Stimulated activated CD4-positive, alpha-beta T cell treated with anti-CD3 and anti-CD28 coated beads, Interleukin-1b, Interleukin-23, amount 100 ng/mL, for 24 hours (primary cell): ENCODE measurements at places on chromosomes 7 and 10.

GRCh38 chr7:149836434-149836833, 1.7 kb upstream of the ZNF862 start:
- DNase-seq: no peak

- no peak for DNase-seq
Observed at GRCh38 chr7:82384051-82384464, 59.5 kb downstream of the CACNA2D1 start.

DNA sequence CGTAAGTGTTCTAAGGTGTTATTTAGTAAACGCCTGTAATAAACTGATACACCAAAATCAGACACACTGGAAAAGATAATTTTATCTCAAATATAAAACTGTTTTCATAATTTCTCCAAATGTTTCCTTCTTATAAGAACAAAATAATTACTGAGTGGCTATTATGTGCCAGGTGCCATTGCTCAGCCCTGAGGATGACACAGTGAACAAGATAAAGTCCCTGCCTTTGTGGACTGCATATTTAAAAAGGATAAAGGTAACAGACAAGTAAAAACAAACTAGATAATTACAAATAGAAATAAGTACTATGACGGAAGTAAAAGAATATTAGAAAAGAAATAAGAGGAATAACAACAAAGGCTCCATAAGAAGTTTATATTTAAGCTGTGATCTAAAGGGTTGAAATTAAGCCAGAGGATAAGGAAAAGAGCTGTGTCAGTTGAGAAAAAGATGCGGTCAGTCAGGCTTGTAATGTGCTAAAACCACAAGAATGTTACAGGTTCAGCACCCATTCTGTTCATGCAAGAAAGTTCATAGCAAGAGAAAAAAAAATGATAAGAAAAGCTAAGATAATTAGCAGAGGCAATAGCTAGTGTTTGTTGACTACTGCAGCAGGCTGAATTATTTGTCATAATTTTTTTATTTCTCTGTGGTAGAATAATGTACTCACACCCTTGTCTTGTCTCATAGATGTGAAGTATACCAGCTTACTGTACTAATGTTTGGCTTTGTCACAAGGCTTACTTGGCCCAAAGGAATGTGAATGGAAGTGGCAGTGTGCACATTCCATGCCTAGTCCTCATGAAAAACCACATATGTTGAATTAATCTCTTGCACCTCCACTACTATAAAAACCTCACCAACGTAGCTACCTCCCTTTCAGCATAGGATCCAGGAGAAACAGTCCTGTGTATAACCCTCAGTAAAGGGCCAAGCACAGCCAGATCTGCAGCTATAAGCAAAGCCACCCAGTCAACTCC, 75.1 kb downstream of the CRPPA start:
- no peak for DNase-seq

DNA sequence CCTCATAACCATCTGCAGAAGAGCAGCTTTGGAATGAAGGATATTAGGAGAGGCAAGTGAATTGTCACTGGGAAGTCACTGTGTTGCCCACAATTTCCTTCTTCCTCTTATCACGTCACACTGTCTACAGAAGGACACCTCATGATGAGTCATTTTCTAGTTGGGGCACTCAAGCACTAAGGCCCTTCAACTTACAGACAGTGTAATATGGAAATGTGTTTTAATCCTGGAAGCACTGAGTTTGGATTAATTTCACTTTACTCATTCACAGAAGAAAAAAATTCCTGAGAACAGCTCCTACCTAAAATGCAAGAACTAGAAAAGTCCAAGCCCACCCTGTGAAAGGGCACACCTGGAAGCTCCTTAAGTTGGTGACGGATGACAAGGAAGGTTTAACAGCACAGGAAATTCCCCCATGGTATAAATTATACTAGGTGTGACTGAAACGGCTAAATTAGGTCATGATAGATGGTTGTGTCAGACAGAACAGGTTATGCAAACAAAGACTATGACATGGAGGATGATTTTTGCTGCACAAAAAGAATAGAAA, 56.6 kb downstream of the PARD3 start:
- DNase-seq: no peak

DNA sequence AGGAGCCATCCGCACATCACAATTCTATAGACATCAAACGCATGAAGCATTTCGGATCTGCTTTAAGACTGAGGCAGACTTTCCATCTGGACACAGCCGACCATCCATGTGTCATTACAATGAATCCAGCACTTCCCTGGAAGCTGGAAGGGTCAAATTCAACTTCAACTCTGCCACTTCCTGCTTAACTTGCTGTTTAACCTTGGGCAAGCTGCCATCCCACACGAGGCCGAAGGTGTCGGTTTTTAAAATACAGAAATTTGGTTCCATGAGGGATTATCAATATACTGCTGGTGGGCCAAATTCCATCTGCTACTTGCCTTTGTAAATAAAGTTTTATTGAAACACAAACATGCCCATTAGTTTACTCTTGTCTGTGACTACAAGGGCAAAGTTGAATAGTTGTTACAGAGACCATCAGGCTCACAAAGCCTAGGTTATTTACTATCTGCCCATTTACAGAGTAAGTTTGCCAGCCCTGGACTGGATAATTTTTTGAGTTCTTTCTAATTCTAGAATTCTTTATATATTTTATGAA, 134.6 kb downstream of the FAM204A start:
- no peak for DNase-seq

DNA sequence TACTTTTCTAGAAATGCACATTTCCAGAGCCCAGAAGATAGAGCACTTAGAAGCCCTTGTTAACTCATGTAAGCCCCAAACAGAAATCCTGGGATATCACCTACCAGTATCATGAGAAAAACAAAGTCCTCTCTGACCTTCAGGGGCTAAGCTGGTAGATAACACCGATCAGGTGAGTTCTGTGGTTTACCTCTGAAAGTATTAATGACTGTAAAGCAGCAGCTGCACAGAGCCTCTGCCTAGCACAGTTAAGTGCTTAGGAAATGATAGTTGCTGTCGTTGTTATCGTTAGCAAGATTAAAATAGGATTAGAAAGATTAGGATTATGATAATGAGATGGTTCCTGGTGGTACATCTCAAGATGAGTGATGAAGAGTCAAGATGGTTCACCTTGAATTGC, 64.9 kb downstream of the PLXNA4 start:
- DNase-seq: no peak

DNA sequence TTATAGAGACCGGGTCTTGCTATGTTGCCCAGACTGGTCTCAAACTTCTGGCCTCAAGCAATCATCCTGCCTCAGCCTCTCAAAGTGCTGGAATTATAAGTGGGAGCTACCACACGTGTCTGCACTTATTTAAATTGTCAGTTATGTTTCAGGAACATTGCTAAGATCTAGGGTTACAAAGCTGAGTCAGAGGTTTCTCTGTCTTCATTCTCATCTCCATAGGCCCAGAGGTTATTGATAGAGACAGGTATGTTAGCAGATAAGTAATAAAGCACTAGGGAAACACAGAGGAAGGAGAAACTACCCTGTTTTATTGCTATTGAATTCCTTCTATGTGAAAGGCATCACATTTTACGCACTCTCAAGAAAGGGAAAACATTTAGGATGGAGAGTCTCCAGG, 214.1 kb downstream of the REEP3 start:
- DNase-seq: no peak

DNA sequence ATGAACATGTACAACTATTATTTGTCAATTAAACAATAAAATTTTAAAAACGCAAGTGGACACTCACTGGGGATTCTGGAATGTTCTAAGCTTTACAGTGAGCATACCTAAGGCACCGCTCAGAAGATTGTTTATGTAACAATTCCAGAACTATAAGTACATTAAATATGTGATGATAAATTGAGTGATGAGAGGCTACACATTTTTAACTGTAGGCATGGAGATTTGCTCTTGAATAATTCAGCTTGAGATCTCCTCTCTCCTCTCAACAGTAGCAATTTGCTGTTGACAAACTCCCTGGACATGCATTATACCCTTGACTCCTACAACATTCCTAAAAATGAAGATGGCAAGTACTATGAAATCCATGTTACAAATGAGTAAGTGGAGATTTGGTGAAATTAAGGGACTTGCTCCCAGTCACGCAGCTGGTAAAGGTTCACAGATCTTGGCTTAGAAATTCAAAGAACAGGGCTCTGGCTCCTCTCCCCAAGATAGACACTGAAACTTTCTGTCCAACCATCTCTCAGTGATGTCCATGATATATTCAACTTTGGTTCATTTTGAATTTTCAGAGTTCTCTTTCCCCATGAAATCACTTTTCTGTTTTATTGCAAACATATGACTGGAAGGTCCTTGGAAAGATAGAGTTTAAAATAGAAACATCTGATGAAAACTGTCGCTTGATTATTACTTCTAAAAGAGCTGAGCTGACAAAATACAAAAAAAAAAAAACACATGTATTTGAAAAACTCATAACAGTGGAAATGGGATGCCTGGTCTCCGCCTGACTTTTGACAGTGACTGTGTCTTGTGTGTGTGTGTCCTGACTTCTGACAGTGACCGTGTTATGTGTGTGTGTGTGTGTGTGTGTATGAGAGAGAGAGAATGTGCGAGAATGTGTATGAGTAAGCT, 488.3 kb downstream of the TNS3 start:
- no peak for DNase-seq

DNA sequence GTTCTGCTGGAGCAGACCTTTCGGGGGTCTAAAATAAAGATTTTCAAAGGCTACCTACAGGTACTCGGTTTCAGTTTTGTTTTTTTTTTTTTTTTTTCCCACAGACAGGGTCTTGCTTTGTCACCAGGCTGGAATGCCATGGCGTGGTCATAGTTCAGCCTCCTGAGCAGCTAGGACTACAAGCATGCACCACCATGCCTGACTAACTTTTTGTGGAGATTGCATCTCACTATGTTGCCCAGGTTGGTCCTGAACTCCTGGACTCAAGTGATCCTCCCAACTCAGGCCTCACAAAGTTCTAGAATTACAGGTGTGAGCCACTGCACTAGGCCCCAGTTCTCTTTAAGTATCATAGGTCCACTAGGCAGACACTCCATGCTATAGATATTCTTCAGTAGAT, 34.5 kb downstream of the BAMBI start:
- no peak for DNase-seq

DNA sequence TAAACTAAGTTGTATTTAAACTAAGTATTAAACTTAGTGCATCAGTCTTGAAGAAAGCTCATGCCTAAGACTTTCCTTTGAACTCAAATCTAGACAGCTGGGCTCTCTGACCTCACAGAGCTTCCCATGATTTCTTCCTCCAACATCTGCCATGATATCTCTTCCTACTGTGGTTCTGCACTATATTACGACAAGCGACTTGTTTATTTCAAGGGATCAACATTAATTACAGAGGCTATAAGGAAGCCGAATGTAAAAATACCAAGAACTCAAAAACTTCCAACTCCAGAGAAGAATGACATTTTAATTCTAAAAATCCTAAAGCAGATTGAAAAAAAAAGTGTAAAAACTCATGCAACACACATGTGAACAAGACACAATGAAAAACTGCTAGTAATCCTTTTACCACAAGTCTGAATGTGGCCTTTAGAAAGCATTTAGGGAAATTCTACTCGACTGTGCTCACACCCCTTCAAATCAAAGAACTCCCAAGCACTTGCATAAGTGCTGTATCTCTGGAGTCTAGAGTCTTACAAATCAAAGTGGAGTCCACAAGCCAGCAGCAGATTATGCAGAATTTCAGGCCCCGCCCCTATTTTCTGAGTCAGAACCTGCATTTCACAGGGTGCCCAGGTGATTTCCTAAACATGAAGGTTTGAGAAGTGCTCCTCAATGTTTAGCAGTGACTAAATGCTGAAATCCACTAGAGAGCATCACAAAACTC, 22.7 kb upstream of the WASHC2A start:
- DNase-seq: no peak

GRCh38 chr10:85665681-85666080, 700.9 kb downstream of the GRID1 start:
- DNase-seq: no peak

DNA sequence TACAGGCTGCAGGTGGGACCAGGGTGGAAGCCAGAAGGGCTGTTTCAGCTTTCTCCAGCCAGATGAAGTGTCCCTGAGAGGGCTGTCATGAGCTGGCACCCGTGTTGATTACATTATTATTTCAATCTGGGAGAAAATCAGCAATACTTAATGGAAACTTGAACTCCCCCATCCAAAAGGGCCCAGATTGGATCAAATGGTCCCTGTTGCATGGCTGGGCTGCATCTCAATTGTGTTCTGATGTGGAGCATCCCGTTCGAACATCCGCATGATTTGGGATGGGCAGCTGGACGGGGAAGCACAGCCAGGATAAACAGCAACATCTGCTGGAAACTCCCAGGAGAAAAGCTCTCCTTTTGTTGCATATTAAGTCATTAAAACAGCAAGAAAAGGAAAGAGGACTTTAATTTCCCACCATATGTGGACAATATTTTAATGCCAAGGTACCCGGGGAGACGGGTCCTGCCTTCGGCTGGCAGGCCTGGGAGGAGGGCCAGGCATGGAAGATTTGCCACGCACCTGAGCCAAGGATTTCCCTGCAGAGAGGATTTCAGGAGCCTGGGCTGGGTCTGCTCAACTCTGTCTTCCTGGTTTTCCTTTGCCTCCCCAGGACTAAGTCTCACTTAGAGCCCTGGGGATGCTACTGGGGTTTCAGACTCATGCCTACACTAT, 52.4 kb downstream of the NPTX2 start:
- no peak for DNase-seq
